Gastroesophageal sphincter (tissue), 4 donors: ENCODE measurements at places on chromosomes 6 and 20. TPM values are rescaled to one million over a fixed set of nuclear protein-coding genes. Genes with fewer than 3 reads are reported as not detected.

The SLC22A16 gene
- total RNA-seq: not detected

The ZSWIM1 gene
- 8.9 TPM for total RNA-seq

The PKHD1 gene
- under 0.01 TPM for total RNA-seq

The KHDC1L gene
- total RNA-seq: not detected

GRCh38 chr20:36629719-36630681 is 16.0 kb downstream of the SLA2 start:
- ATAC-seq: no peak

- ATAC-seq: no peak
Measured at GRCh38 chr6:160678744-160679401, 14.8 kb upstream of the LPA start.

GRCh38 chr6:38783443-38784228 is 68.5 kb downstream of the DNAH8 start:
- no peak for ATAC-seq

GRCh38 chr20:23396950-23397627 is 24.2 kb downstream of the NAPB start:
- no peak for ATAC-seq

GRCh38 chr6:169778646-169779045 is 27.2 kb downstream of the ERMARD start:
- no peak for ATAC-seq

DNA sequence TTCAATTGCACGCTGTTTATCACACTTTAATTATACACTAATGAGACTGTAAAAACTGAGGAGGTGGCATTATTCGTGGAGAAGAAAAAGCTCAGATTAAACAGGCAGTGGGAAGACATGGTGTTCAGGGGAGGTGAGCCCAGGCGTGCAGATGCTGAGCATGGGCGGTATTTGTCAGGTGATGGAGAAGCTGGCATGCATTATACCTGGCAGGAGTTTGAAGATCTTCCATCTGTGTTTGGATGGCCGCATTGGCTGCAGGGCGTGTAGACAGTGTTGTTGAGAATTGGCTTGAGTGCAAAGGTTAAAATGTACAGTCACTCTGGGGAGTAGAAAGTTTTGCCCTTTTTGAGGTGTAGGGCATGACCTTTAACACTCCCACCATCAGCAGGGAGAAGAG is 213.8 kb downstream of the ERMARD start:
- no peak for ATAC-seq
